Islet precursor cell (in vitro differentiated cells): ENCODE measurements at places on chromosomes 16 and 17.
A peak's percentile ranks its signal among the peaks of the same experiment; 100 is the strongest.

DNA sequence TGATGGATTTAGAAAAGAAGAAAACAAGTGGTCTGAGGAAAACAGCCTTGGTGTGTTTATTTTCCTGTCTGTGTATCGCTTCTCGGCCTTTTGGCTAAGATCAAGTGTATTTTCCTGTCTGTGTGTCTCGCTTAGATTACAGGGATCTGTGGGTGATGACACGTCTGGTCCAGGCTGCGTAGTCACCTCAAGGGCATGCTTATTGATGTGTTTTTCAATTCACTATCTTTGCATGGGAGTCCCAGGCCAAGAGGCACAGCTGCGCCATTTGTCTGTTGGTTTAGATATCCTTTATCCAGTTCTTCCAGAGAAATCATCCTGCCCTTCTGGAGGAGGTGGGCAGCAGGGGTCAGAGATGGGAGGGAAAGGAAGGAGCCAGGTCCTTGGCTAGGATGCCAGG lies 47.1 kb upstream of the STH start:
- DNase-seq, result peak; percentile 91

DNA sequence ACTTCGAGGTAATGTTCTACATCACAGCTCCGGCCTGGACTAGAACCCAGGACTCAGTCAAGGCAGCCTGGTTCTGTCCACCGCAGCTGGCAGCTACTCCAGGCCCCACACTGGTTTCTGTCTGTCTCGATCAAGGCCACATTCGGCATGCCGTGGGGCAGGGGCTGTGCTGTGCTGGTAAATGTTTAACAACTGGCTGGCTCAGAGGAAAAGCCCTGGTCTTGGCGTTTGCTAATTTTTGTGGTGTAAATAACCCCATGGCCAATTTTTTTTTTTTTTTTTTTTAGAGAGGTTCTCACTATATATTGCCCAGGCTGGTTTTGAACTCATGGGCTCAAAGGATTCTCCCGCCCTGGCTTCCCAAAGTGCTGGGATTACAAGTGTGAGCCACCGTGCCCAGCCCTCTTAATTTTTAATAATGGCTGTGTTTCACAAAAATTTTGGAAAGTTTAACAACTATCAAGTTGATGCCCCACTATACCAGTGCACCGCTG lies 328 bp upstream of the DRC7 start:
- no peak for DNase-seq

DNA sequence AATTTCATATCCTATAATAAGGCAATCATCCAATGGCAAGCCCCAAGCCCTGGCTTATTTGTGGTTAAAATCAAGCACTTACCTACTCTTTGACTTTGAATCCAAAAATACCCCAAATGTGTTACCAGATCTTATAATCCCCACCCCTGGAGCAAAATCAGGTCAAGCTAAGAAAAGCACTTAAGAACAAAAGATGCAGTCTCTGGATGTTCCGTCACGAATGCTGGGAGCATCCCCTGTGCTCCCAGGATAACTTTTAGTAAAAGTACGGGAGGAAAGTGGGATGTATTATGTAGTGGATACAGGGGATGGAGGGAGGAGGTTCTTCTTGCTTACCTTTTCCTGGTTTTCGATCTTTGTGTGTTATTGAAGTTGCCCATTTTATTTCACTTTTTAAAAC lies 29.5 kb downstream of the SHISA9 start:
- no peak for DNase-seq

DNA sequence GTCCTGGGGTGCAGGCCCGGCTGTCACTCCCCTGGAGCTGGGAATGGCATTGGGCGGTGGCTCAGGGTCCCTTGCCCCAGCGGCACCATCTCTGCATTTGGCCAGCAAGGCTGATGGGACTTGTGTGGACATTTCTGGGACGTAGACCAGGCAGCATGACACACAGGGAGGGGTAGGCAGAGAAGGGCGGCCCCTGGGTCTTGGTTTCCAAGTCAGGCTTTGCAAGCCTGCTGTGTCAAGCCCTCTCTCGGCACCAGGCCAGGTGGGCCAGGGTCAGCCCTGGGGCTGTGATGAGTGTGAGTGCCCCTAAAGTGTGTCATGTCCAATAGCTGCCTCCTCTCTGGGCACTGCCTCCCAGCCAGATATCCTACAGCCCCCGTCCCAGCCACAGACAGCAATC lies 335.2 kb downstream of the SEC14L1 start:
- no peak for DNase-seq

DNA sequence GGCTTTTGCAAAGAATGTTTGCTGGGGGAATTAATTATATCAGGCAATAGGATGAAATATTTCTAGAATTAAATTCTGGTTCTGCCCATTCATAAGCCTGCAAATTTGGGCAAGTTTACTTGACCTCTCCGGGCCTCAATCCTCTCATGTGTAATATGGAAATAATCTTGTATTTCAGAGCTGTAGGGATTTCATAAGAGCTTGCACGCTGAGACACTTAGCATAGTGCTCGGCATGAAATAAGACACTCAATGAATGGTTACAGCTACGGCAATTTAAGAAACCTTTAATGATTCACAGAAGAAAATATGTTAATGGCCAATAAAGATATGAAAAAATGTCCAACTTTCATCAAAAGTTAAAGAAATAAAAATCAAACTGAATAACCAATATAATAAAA lies 40.6 kb upstream of the PITPNM3 start:
- no peak for DNase-seq
